ENCODE measurements at places on chromosomes 3 and 15.
A peak's percentile ranks its signal among the peaks of the same experiment; 100 is the strongest.

DNA sequence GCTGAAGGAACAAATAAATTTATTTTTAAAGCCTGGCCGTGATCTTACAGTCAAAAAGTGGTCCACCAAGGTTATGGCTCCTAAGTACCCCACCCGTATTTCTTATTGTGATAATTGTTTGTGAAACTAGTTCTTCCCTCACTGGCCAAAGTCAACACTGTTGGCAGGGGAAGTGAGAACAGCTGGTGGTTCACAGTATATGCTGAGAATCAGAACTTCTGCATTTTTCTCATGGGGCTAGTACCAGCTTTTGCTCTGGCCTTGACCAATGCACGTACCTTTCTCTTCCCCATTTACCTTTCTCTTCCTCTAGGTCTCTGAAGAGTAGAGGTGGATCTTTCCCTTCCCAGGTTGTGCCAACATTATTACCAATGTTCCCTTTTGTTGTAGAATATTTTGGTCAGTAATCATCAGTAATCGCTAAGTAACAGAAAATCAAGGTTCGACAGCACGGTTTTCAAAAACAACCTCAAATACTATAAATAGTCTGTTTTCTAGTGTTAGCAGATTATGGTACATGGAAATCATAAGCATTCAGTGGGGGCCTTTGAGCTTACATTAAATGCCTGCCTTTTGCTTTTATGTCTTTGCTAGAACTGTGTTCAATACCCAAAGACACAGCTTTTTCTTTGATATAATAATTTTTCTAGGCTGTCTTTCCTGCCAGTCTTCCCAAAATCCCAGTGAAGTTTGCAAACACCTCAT, 268.0 kb downstream of the LPP start:
- no peak for DNase-seq

DNA sequence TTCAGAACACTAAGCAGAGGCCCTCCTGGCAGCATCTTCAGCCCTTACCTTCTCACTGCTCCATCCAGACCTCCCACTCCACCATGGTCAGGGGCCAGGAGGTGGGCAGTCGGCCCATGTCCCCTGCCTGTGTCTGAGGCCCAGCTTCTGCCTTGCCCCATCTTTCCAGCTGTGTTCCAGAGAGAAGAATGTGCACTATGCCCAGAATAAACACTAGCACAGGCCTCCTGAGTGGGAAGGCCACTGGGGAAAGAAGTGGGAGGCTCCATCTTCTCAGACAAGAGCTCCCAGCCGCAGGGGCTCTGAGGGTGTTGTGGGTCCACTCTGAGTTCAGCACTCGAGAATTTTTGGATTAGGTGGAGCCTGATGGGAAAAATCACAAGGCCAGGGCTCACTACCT, 44.5 kb downstream of the ADCY5 start:
- DNase-seq: no peak

DNA sequence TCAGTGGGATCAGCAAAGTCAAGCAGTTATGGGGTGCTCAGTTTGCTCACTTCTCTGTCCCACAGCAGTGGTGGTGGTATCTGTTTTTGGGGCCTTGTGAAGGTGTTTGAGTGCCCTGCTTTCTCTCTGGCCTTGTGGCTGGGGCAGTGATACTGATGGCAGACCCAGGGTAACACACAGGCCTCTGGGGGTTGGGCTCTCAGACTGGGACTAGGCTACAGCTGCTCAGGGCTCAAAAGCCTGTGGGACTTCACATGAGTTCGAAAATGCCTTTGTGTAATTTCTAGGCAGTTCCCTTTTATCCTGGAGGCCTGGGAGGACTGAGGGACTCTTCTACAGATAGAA, 75.3 kb downstream of the STXBP5L start:
- DNase-seq: no peak

- DNase-seq: no peak
Observed at GRCh38 chr3:197683191-197683590, 53.5 kb downstream of the RUBCN start.

GRCh38 chr3:65905771-65906170, 132.9 kb downstream of the MAGI1 start:
- no peak for DNase-seq

GRCh38 chr3:58776231-58776630, 109.7 kb upstream of the FAM3D start:
- DNase-seq: no peak

DNA sequence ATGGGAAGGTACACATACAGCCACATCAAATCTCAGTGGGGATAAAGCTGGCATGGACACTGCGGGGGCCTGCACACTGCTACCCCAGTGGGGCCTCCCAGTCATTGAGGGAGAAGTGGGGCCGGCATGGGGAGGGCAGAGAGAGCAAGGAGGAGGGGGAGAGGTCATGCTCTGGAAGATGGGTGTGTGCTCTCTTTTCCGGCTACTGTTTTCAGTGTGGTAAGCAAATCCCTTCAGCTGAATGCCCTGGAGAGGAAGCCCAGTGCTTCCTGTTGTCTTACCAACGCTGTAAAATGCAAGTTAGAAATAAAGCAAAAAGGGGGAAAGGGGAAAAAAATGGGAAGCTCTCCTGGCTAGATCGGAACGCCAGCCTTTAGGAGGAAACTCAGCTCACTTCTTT, 30.8 kb downstream of the NRROS start:
- DNase-seq: no peak

DNA sequence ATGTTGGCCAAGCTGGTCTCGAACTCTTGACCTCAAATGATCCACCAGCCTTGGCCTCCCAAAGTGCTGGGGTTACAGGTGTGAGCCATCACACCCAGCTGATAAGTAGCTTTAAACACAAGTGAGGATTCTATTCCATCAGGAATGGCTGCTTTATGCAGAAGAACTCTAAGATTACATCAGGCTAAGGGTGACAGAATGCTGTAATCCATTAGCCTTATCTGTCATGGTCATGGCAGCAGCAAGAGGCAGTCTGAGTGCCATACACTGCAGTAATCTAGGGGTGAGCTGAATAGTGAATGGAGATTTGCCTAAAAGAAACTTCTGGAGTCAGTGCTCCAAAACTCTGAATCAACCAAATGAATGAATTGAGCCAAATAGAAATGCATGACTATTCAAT, 39.6 kb downstream of the LIPC start:
- DNase-seq: peak; percentile 46

DNA sequence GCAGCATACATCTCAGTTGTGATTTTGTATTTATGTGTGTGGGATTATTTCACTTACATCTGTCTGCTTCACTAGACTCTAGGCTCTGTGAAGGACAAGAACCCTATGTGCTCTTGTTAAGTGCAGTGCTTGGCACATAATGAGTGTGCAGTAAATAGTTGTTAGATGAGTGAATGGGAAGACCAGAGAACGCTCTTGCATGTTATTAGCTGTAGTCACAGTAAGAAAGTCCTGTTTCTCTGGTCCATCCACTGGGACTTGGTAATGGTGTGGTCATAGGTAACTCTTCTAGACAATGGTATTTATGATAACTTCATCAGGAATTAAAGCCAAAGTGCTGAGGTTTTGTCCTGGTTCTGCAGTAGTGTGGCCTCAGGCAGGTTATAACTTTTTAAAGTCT, 1.4 kb upstream of the AQP9 start:
- DNase-seq: peak; percentile 15

- DNase-seq: no peak
Observed at GRCh38 chr3:3165241-3165640, 14.2 kb downstream of the CRBN start.

DNA sequence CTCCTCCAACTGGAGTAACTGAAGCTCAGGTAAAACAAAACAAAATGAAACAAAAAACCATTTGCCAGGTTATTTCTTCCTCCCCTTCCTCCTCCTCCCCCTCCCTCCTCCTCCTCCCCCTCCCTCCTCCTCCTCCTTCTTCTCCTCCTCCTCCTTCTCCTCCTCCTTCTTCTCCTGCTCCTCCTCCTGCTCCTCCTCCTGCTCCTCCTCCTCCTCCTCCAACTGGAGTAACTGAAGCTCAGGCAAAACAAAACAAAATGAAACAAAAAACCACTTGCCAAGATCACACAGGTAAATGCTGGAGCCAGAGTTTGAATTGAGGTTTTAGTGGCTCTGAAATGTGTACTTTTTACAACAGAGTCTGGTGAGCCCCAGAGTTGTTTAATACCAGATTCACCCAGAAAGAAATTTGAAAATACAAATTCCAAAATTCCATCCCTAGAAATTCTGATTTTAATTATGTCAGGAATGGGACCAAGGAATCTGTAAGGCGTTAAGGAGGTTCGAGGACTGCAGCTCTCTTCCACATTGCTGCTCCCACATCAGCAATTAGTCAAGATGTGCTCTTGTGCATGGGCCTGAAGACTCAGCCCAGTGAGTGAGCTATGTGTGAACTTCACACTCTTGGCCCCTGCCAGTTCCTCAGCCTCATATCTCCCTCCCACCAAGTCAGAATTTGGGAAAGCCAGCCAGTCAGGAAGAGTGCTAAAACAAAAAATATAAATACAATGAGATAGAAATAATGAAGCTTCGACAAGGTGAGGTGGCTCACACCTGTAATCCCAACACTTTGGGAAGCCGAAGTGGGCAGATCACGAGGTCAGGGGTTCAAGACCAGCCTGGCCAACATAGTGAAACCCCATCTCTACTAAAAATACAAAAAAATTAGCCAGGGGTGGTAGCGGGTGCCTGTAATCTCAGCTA, 31.6 kb upstream of the ZNF770 start:
- DNase-seq: peak; percentile 30

GRCh38 chr15:69902414-69903062, 195.2 kb downstream of the TLE3 start:
- DNase-seq: no peak

DNA sequence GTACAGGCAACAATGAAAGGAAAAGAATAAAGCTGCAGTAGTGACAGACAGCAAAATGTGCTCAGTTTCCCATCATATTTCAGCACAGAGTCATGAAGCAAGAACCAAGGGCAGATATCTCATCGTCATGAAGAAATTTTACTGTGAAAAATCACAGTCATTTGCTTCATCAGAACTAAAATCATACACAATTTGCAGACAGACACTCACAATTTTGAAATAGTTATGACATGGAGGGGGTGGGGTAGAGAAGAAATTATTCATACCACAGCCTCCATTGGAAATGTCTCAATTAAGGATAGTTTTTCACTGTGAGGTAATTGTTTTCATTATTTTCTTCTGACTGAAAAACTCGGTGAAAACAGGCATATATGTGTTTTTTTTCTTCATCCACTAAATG, 78.8 kb upstream of the CNTN3 start:
- no peak for DNase-seq

DNA sequence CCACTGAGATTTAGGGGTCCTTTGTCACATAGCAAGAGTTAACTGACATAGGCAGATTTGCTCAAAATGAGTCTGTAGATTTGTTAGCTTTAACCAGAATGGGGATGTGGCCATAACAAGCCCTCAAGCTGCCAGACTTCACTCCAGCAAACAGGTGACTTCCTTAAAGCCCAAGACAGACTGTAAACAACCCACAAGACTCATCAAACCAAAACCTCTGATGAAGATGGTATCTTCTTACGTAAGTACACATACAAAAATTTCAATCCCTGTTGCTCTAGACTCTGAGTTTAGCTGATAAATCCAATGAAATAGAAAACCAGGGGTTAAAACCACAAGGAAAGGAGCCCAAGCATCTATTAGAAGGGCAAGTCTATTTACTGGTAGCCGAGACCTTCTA, 18.2 kb upstream of the ZBTB20 start:
- DNase-seq: no peak

GRCh38 chr15:69604072-69604411, 151.4 kb downstream of the RPLP1 start:
- DNase-seq: no peak

DNA sequence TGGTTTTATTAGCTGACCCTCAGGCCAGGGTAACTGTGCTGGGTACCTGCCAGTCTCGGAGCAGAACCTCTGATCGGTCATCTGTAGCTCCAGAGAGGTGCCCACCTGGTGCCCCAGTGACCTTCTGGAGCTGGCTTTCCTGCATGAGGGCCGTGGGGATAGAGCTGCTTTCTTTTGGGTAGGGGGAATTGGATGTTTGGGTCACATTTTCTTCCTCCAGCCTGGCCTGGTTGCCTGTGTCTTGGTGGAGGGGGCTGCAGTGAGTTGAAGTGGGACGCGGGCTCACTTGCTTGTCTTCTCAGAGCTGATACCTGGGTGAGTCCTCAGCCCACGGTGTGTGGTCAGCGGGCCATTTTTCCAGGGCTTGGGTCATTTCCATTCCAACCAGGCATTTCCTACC, 2.6 kb downstream of the ZNF710 start:
- DNase-seq: no peak

DNA sequence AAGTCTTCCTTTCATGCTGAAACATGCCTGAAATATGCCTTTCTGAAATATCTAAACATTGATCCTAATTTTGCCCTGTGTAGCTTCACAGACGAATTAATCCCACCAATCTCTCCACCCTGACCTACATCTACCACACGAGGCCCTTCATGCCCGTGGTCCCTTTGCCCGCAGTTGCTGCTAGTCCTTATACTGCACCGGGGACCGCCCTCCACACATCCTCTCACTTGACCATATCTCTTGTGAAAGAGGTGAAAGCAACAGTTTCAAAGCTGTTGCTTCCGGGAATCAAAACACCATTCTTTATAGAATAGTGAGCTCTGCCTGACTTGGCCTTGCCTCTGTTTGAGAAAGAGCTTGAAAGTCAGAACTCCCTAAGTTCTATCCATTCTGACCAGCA, 499.5 kb downstream of the NTRK3 start:
- DNase-seq: no peak

- DNase-seq: no peak
Observed at GRCh38 chr3:183949690-183950089, 65.0 kb upstream of the PARL start.

- no peak for DNase-seq
Observed at GRCh38 chr3:168054447-168054846, 41.3 kb downstream of the GOLIM4 start.

GRCh38 chr3:77303955-77304699, 264.2 kb downstream of the ROBO2 start:
- no peak for DNase-seq

GRCh38 chr3:186192823-186193222, 83.9 kb upstream of the ETV5 start:
- DNase-seq: no peak

- DNase-seq: peak; percentile 97
Observed at GRCh38 chr3:151445273-151446001, 15.4 kb downstream of the IGSF10 start.

- no peak for DNase-seq
Observed at GRCh38 chr15:97301166-97301565, 659.3 kb upstream of the ARRDC4 start.

- no peak for DNase-seq
Observed at GRCh38 chr3:141950572-141951493, 74.4 kb downstream of the ATP1B3 start.

GRCh38 chr3:174583396-174583795, 275.7 kb upstream of the NAALADL2 start:
- DNase-seq: no peak

DNA sequence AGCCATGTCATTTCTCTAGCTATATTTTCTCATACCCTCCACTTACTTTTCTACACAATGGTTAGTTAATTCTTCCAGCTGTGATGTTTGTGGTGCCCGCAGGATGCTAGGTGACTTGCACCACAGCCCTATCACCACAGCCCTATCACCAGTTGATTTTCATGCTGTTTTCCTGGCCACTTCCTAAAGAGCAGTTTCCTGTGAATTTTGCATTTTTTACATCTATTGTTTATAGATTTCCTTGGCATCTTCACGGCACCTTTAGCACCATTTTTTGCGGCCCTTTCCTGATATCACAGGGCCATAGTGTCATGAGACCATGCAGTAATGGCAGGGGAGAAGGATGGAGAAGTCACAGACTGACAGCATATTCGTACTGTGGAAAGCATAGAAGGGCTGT, 132.9 kb upstream of the PRICKLE2 start:
- no peak for DNase-seq
